Stimulated activated CD4-positive, alpha-beta T cell treated with anti-CD3 and anti-CD28 coated beads, TNF-alpha, amount 100 ng/mL, for 24 hours (primary cell): ENCODE measurements at places on chromosomes 3 and 15.

DNA sequence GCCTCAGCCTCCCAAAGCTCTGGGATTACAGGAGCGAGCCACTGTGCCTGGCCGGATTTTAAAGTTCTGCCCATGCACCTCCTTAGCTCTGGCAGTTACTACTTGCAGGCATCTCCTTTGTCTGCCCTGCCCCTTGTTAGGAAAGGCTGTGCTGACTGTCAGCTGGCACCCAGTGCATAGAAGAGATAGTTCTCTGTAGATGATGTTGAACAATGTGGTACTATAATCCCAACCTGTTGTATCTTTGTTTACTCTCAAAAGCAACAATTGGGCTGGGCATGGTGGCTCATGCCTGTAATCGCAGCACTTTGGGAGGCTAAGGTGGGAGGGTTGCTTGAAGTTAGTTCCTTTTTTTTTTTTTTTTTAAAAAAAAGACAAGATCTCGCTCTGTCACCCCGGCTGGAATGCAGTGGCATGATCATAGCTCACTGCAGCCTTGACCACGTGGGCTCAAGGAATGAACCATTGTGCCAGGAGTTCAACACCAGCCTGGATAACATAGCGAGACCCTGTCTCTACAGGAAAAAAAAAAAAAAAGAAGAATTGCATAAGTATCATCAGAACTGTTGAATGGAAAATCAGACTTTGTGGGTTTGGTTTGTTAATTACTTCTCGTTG is 30.6 kb downstream of the FLNB start:
- no peak for DNase-seq

DNA sequence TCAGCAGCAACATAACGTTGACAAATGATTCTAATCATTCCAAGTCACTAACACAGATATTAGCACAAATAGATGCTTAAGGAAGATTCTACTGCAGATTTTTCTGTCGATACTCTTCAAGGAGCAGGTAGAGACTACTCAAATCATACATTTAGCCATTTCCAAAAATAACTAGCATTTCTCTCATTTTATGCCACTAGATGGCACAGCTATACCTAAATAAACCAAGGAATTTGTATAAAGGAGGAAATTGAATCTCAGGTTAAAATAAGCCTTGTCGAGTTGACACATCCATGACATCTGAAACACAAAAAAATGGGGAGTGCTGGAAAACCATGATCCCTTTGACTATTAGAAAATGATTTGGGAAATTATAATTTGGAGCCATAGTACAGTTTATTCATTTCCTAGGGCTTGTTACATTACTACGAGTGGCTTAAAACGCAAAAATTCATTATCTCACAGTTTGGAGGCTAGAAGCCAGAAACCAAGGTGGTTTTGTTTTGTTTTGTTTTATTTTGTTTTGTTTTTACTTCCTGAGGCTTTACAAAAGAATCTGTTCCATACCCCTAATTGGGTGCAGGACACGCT is 59.5 kb upstream of the STRIT1 start:
- no peak for DNase-seq

GRCh38 chr3:59655418-59656015 is 605.7 kb upstream of the CFAP20DC start:
- no peak for DNase-seq

DNA sequence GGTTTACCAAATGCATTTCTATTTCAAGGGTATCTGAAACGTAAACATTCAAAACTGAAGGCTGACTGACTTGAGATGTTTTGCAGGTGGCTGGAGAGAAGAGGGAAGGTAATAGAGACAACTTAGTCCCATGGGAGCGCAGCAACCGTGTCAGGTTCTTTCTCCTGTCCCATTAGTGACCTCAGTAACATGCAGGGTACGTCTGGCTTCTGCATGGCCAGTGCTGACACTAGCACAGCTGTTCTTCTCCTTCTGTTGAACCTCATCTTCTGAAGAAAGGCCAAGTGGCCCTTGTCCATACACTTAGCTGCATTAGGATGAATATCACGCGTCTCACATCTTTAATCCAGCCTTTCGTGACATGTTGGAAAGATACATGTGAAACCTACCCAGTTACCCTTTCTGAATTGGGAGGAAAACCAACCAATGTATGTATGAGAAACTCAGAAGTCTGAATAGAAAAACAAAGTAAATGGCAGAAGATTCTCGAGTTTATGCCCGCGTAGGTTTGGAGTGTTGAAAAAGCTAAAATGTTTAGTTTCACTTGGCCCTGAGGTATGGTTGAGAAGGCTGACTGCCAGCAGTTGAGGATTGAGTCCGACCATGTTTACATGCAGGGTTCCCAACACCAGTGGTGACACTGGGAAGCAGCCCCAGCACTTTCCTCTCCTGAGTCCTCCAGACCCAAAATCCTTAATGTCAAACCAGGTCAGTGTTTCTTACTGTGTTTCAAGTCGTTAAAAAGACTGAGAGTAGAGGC is 10.3 kb downstream of the NCBP2 start:
- DNase-seq: no peak

DNA sequence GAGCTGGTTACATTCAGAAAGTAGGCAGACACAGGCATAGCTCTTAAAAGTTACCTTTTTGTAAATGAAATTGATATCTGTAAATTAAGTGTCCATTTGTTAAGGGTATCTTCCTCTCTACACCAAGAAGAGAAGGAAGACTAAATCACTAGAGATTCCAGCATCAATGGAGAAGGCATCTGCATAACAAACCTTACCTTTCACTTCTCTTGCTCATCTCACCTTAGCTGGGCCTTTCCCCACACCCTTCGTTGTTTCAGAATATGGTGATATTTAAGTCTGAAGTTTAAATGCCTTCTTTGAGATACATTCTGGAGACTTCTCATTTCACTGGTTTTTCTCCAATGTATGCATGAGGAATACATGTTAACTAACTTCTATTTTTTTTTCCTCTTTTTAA is 54.5 kb upstream of the TGFBR2 start:
- no peak for DNase-seq

DNA sequence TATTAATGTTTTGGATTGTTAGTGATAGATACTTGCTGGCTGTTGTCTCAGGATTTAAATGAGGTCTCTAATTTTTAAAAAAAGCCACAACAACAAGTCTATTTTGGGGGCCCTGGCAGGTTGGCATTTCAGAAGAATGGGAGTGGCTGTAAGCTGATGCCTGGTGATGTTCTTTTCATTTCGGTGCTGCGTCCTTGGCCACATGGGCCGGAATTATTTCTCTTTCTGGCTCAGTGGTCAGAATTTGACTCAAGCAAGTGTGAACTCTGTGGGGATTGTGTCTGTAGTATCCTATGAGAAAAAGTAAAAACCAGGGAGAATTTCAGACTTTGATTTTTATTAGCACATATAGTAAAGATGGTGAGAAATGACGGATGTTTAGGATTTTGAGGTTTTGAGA is 203.0 kb downstream of the AKAP13 start:
- DNase-seq: no peak
